H7 (cell line): ENCODE measurements at places on chromosomes 11 and 22. TPM values are rescaled to one million over a fixed set of nuclear protein-coding genes. Genes with fewer than 3 reads are reported as not detected.

Gene SMC1B
- 0.07 TPM in 1 of 2 replicates, not detected in the other for total RNA-seq

Gene GALNT18
- 1.9 and 2.5 TPM in 2 replicates for total RNA-seq

Gene KRTAP5-8
- not detected in 2 replicates for total RNA-seq

Gene SLC15A3
- total RNA-seq: 2.7 and 6.1 TPM in 2 replicates

Gene CPT1B
- 24.0 and 27.6 TPM in 2 replicates for total RNA-seq

Gene GLYATL1
- 3.8 and 9.7 TPM in 2 replicates for total RNA-seq

Gene NLRP10
- 0.14 TPM in 1 of 2 replicates, not detected in the other for total RNA-seq

Gene IGLL5
- not detected in 2 replicates for total RNA-seq

Gene PKP3
- 2.1 and 3.6 TPM in 2 replicates for total RNA-seq

Gene AGBL2
- 1.0 and 5.2 TPM in 2 replicates for total RNA-seq

Gene MYOD1
- total RNA-seq: not detected in 2 replicates

Gene DNAJB7
- total RNA-seq: not detected in 2 replicates

Gene DEUP1
- total RNA-seq: not detected in 2 replicates
